ENCODE measurements at places on chromosomes 16 and 17.

DNA sequence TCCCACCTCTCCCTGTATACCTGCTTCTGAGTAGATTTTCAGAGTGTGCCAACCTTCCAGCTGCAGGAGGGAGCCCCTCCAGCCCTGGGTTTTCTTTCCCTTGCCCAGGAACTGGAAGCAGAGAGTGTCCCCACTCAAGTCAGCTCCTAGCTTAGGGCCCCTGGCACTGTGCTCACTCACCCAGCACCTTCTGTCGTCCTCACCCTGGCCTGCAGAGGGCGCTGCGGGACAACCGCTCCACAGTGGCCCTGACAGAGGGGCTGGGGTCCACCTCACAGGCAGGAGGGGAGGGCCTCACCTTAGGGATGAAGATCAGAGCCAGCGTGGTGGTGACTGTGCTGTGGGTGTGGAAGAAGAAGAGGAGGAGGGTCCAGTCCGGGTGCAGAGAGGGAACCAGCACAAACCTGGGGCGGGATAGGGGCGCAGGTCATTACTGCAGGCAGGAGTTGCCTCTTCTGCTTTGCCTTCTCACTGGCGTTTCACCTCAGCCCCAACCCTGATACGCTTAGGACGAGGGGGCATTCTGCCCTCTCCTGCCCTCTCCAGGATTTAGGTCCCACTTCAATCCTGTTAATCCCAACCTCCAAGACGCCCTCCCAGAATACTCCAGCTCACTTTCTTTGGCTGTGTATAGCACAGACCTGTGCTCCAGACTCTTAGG lies 10.0 kb downstream of the GPR179 start:
- DNase-seq: no peak

DNA sequence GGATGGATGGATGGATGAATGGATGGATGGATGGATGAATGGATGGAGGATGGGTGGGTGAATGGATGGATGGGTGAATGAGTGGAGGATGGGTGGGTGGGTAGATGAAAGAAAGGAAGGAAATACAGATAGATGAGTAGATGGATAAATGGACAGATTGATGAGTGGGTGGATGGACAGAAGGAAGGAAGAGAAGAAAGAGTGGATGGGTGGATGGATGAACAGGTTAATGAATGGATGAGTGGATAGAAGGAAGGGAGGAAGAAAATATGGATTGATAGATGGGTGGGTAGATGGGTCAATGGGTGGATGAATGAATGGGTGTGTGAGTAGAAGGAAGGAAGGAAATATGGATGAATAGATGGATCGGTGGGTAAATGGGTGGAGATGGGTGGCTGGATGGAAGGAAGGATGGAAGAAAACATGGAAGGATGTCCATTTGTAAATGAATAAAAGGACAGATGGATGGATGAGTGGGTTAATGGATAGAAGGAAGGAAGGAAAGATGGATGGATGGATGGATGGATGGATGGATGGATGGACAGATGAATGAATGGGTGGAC lies 97.3 kb upstream of the TNRC6C start:
- no peak for DNase-seq

DNA sequence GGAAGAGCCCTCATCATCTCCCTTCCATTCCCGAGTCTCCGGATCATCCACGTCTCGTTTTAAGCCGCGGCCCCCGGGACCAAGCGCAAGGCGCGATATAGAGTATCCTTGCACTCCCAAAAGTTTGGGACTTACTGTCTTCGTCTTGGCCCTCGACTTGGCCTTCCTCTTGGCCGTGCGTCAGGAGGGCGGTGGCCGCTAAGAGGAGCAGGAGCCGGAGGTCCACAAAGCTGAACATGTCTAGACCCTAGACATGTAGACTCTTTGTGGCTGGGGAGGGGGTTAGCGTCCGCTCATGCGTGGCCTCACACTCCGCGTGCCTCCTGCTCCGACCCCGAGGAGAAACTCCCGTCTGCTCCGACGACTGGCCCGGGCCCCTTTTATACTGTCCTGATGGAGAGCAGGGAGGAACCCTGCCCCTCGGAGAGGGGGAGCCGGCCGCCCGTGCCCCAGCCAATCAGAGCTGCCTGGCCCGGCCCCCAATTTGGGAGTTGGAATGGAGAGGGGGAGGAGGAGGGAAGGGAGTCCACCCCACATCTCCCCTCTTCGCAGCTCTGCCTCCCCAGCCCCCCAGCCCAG lies at the start of gene COL1A1:
TSS of gene COL1A1 (minus strand) at position 356 of the 579 bp plus-strand sequence. CDS start at position 238, 118 bp downstream.
- no peak for DNase-seq

DNA sequence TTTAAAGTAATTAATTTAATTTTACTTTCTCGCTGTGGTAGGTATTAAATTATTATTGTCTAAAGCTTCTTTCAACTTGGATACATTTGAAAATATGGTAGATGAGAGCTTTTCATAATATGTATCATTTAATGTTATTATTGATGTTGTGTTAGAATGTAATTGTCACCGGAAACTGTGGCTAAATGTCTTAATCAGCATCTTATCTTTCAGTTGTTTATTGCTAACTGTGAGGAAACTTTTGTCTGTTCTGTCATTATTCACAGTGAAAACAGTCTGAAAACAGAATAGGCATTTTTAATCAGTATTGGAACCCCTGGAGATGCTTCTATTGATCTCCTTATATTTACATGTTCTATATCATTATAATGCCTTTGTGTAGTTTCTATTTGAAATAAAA lies 120.7 kb downstream of the STXBP4 start:
- DNase-seq: no peak

- no peak for DNase-seq
Observed at GRCh38 chr16:52543654-52544053, 3.3 kb downstream of the TOX3 start.

Measured in COR-L47 (cell line).